ENCODE measurements at places on chromosomes 11 and 22.

DNA sequence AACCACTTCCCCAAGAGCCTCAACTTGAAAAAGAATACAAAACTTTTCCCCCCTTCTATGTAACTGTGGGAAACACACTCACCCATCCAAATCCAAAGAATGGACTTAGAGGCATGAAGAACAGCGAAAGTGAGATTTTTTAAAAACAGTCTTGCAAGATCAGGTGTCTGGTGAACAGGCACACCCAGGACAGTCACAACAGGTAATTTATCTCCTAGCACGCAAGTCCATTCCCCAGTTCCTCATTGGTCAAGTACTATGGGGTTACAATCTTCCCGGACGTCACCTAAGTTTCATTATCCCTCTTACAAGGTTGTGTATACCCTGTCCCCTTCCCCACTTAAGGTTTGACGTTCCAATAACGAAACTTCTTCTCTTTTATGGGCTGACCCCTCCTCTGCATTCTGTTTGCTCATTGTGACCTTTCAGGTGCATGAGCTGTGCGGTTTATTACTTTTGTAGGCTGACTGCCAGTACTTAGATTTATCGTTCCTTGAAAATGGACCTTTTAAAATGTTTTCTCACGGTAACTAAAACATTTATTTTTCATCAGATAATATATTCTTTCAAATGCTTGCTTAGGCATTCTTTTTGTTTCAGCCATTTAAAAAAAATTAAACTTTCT lies 1401.9 kb downstream of the FAM181B start:
- DNase-seq: no peak

DNA sequence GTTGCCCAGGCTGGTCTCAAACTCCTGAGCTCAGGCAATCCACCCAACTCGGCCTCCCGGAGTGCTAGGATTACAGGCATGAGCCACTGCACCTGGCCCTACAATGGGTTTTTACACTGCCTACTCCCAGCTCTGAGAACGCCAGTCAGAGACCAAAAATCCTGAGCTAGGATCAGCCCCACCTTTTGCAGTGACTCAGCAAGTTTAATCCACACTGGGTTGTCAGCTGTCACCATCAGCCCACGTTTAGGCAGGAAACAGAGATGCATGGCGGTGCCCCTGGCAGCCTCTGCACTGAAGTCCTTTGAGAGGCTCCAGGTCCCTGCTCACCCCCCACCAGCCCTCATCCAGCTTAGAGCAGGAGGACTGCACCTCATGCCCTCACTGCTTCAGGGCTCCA lies 117.6 kb downstream of the ARHGAP8 start:
- DNase-seq: no peak

DNA sequence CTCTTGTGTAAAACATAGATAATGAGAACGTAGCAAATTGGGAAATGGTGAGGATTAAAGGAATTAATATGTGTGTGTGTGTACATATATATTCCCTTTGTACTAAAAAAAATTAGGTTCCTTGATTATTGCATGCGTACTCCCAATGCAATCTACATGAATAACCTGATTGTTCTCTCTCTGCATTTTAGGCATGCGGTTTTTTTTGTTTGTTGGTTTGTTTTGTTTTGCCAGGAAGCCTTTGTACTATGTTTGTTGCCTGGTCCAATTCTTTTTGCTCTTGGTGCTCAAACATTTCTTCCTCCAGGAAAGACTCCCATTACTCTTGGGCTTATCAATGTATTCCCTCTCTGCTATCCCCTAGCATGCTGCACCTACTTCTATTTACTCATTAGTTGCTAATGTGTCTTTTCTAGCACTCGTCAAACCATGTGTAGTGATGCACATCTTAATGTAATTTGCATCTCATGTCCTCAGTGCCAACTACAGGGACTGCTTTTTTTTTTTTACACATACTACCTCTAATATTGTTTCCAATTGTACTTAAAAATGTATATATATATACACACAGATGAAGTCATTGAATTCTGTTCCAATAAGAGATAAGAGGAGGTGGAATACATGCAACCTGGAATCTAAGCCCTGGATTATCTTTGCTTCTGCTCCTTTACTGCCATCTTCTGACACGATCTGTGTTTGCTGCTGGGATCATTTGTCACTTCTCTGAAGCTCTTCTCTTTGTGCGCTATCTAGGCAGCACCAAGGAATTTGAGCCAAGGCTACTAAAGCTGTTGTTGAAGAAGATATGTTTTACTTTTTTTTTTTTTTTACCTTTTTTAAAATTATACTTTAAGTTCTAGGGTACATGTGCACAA lies 197.2 kb upstream of the ANO3 start:
- no peak for DNase-seq

- peak; percentile 21 for DNase-seq
Observed at GRCh38 chr11:90204832-90205646, 17.8 kb downstream of the CHORDC1 start.

DNA sequence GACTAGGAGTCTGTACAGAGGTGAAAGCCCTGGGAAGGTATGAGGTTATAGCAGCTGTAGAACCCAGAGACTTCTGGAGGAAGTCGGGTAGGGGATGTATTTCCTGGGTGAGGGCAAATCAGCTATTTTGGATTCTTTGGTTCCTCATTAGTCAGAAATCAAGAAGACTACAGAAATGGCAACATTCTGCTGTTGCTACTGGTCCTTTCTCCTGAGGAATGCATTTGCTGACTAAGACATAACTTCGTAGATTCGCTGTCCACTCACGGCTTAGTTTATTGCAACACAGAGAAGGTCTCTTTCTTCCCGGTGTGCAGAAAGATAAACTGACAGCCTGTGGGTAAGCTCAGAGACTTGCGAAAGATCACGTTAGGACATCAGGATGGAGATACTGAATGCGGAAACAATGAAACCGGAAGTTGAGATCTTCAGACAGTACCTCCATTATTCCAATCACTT lies 25.3 kb upstream of the SESN3 start:
- DNase-seq: no peak

- no peak for DNase-seq
Observed at GRCh38 chr22:20432244-20432686, 5.4 kb downstream of the SCARF2 start.

DNA sequence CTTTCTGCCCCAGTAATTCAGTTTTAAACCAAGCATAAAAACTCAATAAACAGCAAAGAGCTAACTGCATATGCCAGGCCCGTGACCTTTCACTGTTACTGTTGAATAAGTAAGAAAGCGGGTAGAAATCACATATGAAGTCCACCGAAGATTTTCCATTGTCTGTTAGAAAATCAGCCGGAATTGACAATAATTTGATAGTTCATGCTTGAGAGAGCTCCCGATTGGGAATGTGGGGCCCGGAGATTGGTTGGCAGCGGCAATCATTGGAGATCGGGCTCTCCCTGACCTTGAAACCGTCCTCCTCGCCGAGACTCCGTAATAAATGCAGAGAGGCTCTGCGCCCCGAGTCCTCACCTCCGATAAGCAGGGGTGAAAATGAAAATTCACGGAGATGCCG lies 709.6 kb downstream of the BRD1 start:
- DNase-seq: no peak

DNA sequence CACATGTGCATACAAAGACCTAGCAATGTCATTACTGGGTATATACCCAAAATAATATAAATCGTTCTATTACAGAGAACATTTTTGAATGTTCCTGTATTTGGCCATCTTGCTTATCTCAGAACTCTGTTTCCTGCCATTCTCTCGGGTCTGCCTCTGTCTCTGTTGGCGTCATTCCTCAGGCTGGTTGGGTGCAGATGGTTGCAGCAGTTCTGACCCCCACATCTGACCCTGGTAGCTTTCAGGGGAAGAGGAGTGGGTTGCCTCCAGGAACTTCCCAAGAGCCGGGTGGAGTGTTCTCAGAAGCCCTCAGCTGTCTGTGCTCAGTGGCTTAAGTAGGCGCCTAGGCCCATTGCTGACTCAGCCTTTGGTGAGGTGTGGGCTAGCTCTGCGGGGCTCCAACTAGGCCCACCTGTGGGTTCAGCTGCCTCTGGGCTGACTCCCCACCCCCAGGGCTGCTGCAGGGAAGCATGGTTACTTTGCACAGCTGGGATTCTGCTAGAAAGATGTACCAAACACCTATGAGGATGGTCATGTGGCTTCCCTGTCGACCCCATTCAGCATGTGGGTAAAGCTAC lies 114.0 kb downstream of the TBC1D22A start:
- no peak for DNase-seq

- DNase-seq: no peak
Observed at GRCh38 chr22:20215742-20216141, 52.4 kb downstream of the RTN4R start.

GRCh38 chr11:46512261-46512881 lies 81.5 kb downstream of the AMBRA1 start:
- DNase-seq: no peak

DNA sequence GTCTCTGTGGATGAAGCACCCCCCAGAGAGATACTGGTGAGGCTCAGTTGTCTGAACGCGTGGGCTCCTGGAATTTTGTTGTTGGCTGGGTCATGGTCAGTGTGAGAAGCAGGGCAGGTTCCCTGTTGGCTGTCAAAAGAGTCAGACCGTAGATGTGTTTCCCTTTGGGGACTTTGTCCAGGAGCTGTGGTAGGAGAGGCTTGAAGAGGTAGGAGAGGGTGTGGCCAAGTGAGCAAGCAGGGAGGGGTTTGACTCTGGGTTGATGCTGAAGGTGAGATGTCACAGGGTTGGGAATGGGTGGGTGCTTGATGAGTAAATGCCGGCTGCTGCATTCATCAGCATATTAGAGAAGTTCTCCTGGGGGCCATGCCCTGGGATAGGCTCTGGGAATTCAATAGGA lies 803.2 kb downstream of the TBC1D22A start:
- no peak for DNase-seq

DNA sequence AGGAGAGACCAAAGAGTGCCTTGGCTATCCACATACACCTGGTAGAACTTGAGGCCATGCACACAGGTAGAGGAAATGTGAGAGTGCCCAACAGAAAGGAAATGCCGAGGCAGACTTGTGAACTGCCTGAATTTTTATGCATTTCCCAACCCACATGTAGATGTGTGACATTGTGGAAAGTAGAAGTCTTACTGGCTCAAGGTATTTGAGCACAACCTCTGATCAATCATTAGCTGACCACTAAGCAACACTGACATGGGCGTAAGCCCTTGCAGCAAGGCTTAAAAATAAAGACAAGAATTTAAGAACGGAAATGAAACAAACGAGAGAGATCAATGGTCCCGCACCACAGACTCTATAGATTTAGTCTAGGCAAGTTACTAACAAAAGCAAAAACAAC lies 62.6 kb downstream of the POLD3 start:
- DNase-seq: no peak

DNA sequence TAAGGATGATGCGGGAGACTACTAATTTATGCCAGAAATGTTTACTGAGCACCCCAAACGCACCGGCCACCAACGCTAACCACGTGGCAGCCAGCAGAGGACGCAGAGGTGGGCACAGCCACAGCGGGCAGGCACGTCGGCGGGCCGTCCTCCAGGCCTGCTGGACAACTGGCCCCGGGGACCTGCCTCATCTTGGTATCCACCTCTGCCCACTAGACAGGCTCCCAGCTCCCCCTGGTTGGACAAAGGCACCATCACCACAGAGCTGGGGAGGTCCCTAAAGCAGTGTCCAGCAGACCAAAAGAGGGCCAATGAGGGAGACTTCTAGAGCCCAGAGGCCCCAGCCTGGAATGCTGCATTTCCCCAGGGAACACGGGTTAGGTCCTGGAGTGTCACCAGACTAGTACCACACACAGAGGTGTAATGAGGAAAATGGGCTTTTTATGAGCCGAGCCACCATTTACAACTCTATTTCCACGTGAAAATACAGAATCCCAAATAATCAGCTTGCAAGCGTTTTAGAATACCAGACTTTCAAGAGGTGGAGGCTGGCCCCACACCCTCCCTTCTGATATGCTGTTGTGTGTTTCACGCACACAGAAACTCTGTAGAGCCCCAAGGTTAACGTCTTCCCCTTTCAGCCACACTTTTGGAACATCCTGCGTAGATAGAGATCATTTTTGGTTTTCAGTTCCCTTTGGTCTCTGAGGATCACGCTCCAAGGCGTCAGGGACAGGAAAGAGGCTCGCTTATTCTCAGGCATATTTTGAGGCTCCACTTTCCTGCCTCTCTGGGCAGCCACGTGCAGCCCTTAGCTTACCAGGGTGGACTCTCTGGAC lies 23.7 kb upstream of the BID start:
- DNase-seq: no peak

- no peak for DNase-seq
Observed at GRCh38 chr22:43114958-43115357, 4.4 kb downstream of the BIK start.

DNA sequence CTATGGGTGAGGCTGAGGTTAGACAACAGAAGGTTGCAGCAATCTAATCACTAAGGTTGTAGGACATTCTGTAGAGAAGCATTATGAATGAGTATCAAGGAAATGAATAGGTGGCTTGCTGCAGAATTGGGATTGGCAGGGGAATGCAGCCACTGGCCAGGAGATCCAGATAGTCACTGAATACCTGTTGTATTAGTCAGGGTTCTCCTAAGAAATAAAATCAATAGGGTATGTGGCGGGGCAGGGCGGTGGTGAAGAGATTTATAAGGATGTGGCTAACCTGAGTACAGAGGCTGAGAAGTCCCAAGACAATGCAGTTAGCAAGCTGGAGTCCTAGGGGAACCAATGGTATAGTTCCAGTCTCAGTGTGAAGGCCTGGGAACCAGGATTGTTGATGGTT lies 163.0 kb downstream of the SPON1 start:
- no peak for DNase-seq

GRCh38 chr11:115087791-115088190 lies 409.5 kb downstream of the NXPE2 start:
- DNase-seq: no peak

GRCh38 chr11:134243913-134244312 lies 9.2 kb downstream of the THYN1 start:
- no peak for DNase-seq

DNA sequence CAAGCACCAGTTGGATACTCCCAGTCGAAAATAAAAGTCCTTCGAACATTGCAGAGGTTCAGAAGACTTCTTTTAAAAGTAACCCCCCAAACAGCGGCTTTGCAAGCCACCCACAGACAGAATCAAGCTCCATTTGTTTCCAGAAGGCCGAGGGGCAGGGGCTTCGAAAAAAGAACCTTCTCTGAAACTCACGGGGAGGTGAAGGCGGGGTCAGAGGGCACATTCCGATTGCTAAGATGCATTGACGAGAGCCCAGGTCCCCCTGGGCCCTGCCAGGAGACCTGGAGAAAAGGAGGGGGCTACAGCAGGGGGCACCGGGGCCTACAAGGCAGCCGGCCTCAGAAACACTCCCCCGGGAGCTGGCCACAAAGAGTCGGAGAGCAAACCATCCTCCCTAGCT lies 306.8 kb downstream of the MN1 start:
- no peak for DNase-seq

- DNase-seq: no peak
Observed at GRCh38 chr22:35608088-35608487, 9.0 kb downstream of the MB start.

- no peak for DNase-seq
Observed at GRCh38 chr22:28005513-28005912, 86.5 kb upstream of the PITPNB start.

- DNase-seq: no peak
Observed at GRCh38 chr11:86629045-86629706, 43.2 kb downstream of the ME3 start.

DNA sequence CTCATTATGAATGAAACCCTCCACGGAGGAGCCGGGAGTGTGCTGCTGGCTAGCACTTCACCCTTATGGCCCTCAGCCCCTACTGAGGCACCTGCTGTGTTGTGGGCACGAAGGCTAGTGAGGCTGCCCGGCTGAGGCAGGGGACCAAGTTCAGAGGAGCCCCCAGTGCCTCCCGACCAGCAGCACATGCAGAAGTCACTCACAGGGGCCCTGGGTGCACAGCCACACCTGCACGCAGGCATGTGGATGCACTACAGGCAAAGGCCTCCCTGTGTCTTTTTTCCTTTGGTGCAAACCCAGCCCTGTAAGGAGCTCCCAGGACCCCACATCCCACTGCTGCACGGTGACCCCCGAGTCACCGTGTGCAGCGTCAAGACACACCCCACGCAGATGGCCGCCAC lies 261.5 kb downstream of the BRD1 start:
- no peak for DNase-seq
